Chondrocyte (in vitro differentiated cells): ENCODE measurements at places on chromosomes 1 and 21. TPM values are rescaled to one million over a fixed set of nuclear protein-coding genes. Genes with fewer than 3 reads are reported as not detected.

- no peak overlapping the region for H3K27ac ChIP-seq
- no peaks in the 10 kb centered on the region for H3K27me3 ChIP-seq
- peaks cover 3% of the 10 kb centered on the region for H3K4me1 ChIP-seq
- H3K4me3 ChIP-seq: no peak overlapping the region
These were observed 56.8 kb upstream of the SLC30A10 start for GRCh38 chr1:219985169-219985568.

DNA sequence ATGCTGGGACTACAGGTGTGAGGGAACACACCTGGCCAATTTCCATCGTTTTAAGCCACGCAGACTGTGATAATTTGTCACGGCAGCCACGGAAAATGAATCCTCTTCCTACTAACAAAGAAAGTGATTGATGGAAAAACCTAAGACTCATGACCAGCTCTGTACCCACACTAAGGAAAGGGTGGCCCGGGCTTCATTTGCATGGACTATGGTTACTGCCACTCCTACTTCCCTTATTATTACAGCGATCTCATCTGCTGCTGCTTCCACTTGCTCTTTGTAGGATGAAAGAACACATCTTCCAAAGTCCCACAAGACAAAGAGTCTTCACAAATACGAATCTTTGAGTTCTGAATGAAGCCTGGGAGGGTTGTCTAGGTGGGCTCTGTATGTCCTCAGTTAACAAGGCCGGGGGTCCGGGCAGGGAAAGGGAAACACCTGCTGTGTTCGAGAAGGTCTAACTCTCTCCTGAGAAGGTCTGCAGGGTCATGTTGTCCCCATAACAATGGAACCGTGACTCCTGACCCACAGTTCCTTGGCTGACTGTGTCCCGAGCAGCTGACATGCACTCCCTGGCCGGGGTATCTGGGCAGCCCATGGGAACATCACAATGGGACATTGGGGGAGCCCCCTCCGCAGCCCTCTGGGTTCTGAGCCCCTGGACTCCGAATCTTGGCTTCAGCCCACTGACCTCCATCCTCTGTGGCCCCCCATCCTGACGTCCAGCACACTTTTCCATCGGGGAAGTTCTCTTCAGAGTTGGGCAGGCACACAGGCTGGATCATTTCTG is 13.3 kb upstream of the TFF1 start:
- no peak overlapping the region for H3K4me3 ChIP-seq
- H3K4me1 ChIP-seq: no peaks in the 10 kb centered on the region

Gene REN
- not detected in 3 replicates for total RNA-seq

Gene MNDA
- total RNA-seq: not detected in 3 replicates

- DNase-seq: no peak
- H3K27ac ChIP-seq: no peak overlapping the region
- H3K36me3 ChIP-seq: no peaks in the 10 kb centered on the region
- peaks cover 4% of the 10 kb centered on the region for H3K4me1 ChIP-seq
- no peaks in the 10 kb centered on the region for H3K27me3 ChIP-seq
These were observed 1.1 kb downstream of the TRIM58 start for GRCh38 chr1:247857985-247858619.

GRCh38 chr1:39485046-39485803 is 6.2 kb upstream of the BMP8A start:
- no peak for DNase-seq
- no peak overlapping the region for H3K27ac ChIP-seq
- no peaks in the 10 kb centered on the region for H3K4me1 ChIP-seq
- no peaks in the 10 kb centered on the region for H3K27me3 ChIP-seq
- peaks cover 37% of the 10 kb centered on the region for H3K36me3 ChIP-seq

Gene TMEM54
- total RNA-seq: 14.6 to 23.7 TPM (median 21.1 TPM) in 3 replicates

Gene SOAT1
- total RNA-seq: 38.1 to 52.6 TPM (median 52.5 TPM) in 3 replicates

GRCh38 chr1:15885701-15886610 is 38.4 kb downstream of the SPEN start:
- H3K36me3 ChIP-seq: peaks cover 1% of the 10 kb centered on the region
- H3K4me3 ChIP-seq: peak overlapping the region; percentile 69
- H3K4me1 ChIP-seq: peaks cover 65% of the 10 kb centered on the region
- DNase-seq: peak; percentile 98
- peak overlapping the region; percentile 98 for H3K27ac ChIP-seq

DNA sequence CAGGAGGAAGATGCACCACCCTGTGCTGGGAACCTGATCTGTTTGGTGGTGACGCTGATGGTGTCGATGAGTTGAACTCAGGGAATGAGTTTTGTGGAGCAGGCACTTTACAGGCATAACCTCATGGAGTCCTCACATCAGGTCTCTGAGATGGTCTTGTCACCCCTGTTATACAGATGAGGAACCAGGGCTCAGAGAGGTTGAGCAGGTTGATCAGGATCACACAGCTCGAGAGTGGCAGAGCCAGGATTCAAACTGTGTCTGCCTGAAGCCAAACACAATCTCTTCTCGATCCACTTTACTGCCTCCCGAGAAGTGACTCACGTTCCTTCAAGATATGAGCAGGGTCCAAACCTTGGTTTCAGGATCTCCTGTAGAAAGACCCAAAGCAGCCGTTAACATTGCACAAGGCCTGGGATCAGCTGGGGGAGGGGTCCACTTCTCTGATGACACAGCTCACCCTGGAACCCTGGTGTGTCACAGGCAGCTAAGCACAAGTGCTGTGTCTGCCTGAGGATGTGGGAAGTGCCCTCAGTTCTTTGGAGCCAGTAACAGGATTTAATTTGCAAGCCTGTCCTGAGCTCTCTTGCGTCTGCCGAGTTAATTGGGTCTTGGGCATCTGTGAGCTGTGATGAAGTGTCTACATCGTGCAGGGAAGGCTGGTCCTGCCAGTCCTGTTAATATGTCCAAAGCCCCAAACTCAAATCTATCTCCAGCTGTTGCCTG is 65.4 kb upstream of the STUM start:
- no peak overlapping the region for H3K4me3 ChIP-seq
- H3K27me3 ChIP-seq: peaks cover 60% of the 10 kb centered on the region
- no peak for DNase-seq
- H3K36me3 ChIP-seq: peaks cover 2% of the 10 kb centered on the region
- H3K4me1 ChIP-seq: no peaks in the 10 kb centered on the region
- no peak overlapping the region for H3K27ac ChIP-seq

DNA sequence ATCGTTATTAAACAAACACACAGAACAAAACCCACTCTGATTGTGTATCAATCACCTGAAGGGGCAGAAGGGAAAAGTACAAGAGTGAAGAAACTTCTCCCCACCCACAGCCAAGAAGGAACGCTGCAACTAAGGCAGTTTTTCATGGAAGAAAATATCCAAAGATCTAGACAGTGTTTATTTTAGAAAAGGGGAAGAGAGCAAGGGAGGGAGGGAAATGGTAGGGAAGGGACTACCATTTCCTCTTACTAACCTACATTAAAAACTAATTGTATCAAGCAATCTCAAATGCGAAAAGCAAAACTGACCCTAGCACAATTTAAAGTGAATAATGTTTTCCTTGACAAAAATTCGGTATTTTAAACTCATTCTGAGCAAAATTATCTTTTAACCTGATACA is 3.5 kb downstream of the NRIP1 start:
- peaks cover 61% of the 10 kb centered on the region for H3K4me1 ChIP-seq
- no peaks in the 10 kb centered on the region for H3K36me3 ChIP-seq
- H3K4me3 ChIP-seq: no peak overlapping the region
- no peak for DNase-seq

GRCh38 chr21:34263629-34264028 is 100.2 kb upstream of the KCNE2 start:
- peaks cover 22% of the 10 kb centered on the region for H3K4me1 ChIP-seq
- no peak for DNase-seq
- H3K27ac ChIP-seq: no peak overlapping the region
- no peaks in the 10 kb centered on the region for H3K27me3 ChIP-seq
- no peak overlapping the region for H3K4me3 ChIP-seq
- peaks cover 11% of the 10 kb centered on the region for H3K36me3 ChIP-seq

Gene AGMAT
- 0.68 to 1.1 TPM (median 0.82 TPM) in 3 replicates for total RNA-seq

Gene C1orf198
- total RNA-seq: 474 to 505 TPM (median 492 TPM) in 3 replicates

Gene CCDC17
- 0.90 to 2.8 TPM (median 0.90 TPM) in 3 replicates for total RNA-seq

Gene DMBX1
- total RNA-seq: not detected in 3 replicates

GRCh38 chr1:200409203-200409760 is 554 bp downstream of the ZNF281 start:
- peaks cover 57% of the 10 kb centered on the region for H3K4me1 ChIP-seq
- no peak for DNase-seq
- H3K4me3 ChIP-seq: peak overlapping the region; percentile 86
- H3K27ac ChIP-seq: peak overlapping the region; percentile 96
- H3K27me3 ChIP-seq: no peaks in the 10 kb centered on the region

Gene NOS1AP
- total RNA-seq: 4.5 to 6.2 TPM (median 5.1 TPM) in 3 replicates

- DNase-seq: no peak
- H3K4me1 ChIP-seq: peaks cover 16% of the 10 kb centered on the region
- peaks cover 1% of the 10 kb centered on the region for H3K36me3 ChIP-seq
- no peak overlapping the region for H3K27ac ChIP-seq
These were observed 11.9 kb downstream of the FMO5 start for GRCh38 chr1:147213271-147213670.

DNA sequence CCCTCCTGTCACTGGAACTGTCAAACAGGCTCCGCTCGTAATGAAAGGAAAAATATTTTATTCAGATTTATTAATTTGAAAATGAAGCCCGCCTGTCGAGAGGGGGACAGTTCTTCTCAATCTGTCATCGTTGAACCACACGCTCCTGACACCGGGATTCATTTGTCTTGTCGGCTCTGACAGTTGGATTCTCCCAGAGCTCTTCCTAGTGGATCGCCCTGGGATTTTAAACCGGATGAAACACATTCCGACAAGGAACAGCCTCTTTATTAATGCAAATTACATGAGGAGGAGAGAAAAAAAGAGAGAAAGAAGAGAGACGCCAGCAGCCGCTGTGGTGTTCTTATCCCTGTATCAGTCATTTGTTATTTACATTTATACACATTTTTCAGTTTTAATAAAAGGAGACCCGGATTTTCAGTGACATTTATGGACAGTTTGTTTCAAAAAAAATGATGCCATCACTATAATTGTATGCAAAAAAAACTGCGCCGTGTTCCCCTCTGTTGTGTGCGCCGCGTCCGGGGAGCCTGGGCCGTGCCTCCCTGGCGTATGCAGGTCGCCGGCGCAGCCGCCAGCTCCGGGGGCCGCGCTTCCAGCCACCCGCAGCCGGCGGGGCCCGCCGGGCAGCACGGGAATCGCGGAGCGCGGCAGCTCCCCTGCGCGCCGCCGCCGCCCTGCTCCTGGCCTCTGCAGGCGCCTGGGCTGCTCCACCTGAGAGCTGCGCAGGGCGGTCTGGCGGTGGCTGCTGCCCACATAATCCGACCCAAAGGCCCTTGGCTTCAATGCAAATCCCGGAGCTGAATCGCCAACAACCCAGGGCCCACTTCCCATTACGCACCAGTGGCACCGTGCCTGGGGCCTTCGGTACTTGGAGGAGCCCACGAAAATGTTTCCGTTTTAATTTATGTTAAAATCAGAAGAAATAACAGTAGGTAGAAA is 237.9 kb upstream of the PBX1 start:
- H3K4me1 ChIP-seq: peaks cover 9% of the 10 kb centered on the region
- DNase-seq: no peak
- peaks cover 31% of the 10 kb centered on the region for H3K27me3 ChIP-seq
- peaks cover 2% of the 10 kb centered on the region for H3K36me3 ChIP-seq

DNA sequence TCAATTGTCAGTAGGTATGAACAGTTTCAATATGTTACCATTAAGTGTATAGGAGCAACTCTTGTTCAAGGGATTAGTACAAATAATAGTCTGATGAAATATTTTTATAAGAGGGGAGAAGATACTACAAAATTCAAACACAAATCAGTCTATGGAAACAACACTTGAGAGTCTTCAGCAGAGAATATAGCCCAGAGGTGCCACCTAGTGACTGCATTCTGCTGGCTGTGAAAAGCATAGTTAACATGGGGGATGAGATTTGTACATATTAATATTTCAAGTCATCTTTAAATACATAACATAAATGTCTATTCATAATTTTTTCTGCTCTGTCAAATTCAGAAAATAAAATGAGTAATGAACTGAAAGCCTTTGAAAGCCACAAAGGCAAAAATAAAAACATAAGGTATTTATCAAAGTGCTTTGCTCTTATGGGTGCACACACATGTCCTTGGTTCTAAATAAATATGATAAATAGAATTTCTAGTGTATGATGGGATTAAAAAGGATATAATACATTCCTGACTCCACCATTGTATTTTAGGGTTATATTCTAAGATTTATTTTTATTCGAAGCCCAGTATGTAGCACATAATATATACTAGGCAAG is 440.9 kb upstream of the ZRANB2 start:
- DNase-seq: no peak
- no peak overlapping the region for H3K4me3 ChIP-seq
- no peaks in the 10 kb centered on the region for H3K36me3 ChIP-seq
- H3K27ac ChIP-seq: no peak overlapping the region
- H3K27me3 ChIP-seq: peaks cover 9% of the 10 kb centered on the region

DNA sequence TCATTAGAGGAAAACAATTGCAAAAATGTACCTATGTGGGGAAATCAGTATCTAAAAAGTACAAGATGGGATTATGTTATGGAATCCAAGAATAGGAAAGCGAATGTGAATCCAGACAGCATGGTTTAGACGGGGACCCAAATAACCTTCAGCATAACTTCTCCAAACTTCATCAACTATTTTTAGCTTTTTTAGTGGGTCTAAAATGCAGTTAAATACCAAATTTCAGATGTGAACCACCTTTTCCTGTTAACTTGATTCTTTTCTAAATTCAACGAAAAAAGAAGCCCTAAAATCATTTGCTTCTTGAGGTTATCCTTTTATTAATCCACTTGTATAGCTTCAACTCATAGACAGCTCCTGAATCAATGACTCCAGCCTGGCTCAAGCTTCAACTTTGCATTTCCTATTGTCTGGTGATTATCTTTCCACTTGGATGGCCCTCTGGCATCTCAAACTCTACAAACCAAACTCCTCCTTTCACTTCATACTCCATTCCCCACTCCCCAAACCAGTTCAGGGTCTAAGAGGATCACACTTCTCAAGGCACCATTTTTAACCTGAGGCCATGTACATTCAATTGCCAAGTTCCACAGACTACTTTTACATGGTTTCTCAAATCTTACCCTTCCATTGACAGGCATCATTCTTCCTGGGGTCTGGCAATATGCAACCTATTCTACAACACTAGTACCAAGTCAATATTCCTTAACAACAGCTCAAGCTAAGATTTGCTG is 7.4 kb downstream of the ERRFI1 start:
- peaks cover 99% of the 10 kb centered on the region for H3K4me1 ChIP-seq
- H3K27me3 ChIP-seq: no peaks in the 10 kb centered on the region
- peak overlapping the region; percentile 85 for H3K27ac ChIP-seq
- no peak for DNase-seq

DNA sequence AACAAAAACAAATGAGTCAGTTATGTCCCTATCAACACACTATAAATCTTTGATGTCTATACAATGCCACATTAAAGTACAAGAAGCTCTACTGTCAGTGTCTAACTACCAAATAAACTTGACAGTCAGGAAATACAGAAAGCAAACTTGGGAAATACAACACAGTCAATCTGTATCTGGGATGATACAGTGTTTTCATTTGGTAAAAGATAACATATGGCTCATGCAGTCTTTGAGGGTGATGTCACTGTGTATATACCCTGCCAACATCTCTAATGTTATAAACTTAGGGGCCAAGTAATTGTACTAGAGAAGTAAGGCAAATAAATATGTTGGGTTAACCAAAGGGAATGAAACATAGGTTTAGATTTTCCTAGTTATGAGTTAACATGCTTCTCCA is 552.5 kb upstream of the ADAMTS5 start:
- H3K27me3 ChIP-seq: no peaks in the 10 kb centered on the region
- H3K4me1 ChIP-seq: peaks cover 25% of the 10 kb centered on the region

GRCh38 chr1:28266920-28267322 is 7.6 kb downstream of the SESN2 start:
- H3K27ac ChIP-seq: peak overlapping the region; percentile 29
- H3K4me3 ChIP-seq: peak overlapping the region; percentile 8
- DNase-seq: no peak
- H3K27me3 ChIP-seq: no peaks in the 10 kb centered on the region
- peaks cover 12% of the 10 kb centered on the region for H3K36me3 ChIP-seq

Gene ZBTB8B
- total RNA-seq: 0.30 to 0.53 TPM (median 0.33 TPM) in 3 replicates

Gene CD53
- not detected in 3 replicates for total RNA-seq

GRCh38 chr1:25854554-25854953 is 4.7 kb downstream of the AUNIP start:
- peaks cover 13% of the 10 kb centered on the region for H3K4me1 ChIP-seq
- no peak overlapping the region for H3K27ac ChIP-seq
- no peak for DNase-seq
